ENCODE measurements at places on chromosomes 2 and 18. TPM values are rescaled to one million over a fixed set of nuclear protein-coding genes. Genes with fewer than 3 reads are reported as not detected.

DNA sequence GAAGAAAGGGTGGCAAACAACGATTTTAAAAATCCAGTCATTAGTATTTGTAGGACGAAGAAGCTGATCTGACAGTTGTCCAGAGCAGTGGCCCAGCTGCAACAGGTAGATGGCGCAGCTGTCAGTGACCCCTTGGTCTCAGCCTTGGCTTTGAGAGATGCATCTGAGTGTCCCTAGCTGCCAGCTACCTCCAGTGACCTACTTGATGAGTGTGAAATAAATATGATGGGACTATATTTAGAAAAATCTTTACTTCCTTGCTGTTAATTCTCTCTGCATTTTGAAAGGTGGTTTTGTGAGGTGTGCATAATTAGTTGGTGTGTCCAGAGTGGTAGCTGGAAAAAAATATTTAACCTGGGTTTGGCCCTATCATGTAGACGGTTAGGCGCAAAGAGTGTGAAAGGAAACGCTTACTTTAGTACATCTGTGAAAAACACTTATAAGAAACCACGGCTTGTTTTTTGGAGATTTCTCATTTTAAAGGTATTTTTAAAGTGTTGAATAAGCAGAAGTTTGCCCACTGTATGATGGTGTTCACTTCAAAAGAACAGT is 963 bp downstream of the INPP1 start:
- H3K27me3 ChIP-seq = peaks cover 5% of the 10 kb centered on the region
- peaks cover 18% of the 10 kb centered on the region for H3K4me1 ChIP-seq
- peak overlapping the region; percentile 52 for H3K27ac ChIP-seq
- H3K36me3 ChIP-seq = peaks cover 3% of the 10 kb centered on the region

GRCh38 chr2:96111823-96112500 is 4.4 kb downstream of the ADRA2B start:
- no peak overlapping the region for H3K4me3 ChIP-seq
- H3K27ac ChIP-seq = no peak overlapping the region
- no peak for DNase-seq
- H3K36me3 ChIP-seq = no peaks in the 10 kb centered on the region

GRCh38 chr2:128390991-128391630 is 72.4 kb upstream of the HS6ST1 start:
- DNase-seq = no peak
- H3K4me1 ChIP-seq = no peaks in the 10 kb centered on the region
- peaks cover 21% of the 10 kb centered on the region for H3K27me3 ChIP-seq
- no peak overlapping the region for H3K27ac ChIP-seq

DNA sequence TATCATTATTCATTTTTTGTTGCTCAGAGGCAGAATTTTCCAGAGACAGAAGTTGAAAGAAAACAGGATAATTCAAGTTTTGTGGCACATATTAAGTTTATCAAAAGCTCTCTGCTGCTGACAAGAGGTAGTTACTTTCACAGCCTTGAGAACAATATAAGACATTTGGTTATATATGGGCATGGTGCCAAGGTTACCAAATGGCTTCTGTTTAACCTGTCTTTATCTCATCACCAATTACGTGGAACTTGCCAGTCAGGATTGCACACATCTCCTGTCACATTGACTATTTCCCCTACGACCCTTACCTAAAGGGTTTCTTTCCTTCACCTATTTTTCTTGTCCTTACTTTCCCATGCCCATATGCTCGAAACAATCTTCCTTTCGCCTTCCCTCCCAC is 35.9 kb downstream of the KLF7 start:
- DNase-seq = no peak
- H3K4me1 ChIP-seq = no peaks in the 10 kb centered on the region
- H3K4me3 ChIP-seq = no peak overlapping the region
- H3K27me3 ChIP-seq = peaks cover 5% of the 10 kb centered on the region
- no peak overlapping the region for H3K27ac ChIP-seq

DNA sequence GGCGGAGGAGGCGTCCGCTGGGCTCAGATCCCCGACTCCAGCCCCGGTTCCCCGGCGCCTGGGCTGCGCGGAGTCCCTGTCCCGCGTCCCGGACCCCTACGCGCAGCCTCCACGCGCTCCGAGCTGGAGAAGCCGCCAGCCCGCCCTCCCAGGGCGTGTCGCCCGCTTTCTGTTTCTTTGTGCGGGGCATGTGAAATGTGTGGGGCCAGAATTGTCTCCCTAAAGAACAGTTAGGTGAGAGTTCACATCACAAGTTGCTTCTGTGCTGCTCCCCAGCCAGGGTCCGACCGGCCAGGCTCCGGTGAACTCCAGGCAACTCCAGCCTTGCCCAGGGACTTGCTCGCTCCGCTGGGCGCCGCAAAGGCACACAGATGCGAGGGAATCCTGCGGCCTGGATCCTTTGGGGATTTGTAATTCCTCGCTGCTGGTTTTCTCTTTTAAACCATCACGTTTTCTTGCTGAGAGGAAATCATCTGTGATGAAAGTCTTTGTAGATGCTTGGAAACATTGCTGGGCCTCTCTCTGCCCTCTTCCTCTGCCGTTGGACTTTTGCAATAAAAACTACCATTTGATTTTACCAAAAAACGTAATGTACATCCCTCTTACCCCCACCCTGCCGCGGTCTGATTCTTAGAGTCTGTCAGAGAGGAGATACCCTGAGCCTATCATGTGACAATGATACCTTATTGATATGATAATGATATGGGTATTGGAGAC is 631 bp downstream of the GYPC start:
- peaks cover 21% of the 10 kb centered on the region for H3K36me3 ChIP-seq
- H3K27me3 ChIP-seq = no peaks in the 10 kb centered on the region
- H3K4me3 ChIP-seq = peak overlapping the region; percentile 97
- peak overlapping the region; percentile 93 for H3K27ac ChIP-seq
- DNase-seq = peak; percentile 67

- no peak for DNase-seq
- H3K27me3 ChIP-seq = no peaks in the 10 kb centered on the region
- no peak overlapping the region for H3K27ac ChIP-seq
- no peak overlapping the region for H3K4me3 ChIP-seq
- H3K36me3 ChIP-seq = no peaks in the 10 kb centered on the region
- H3K4me1 ChIP-seq = no peaks in the 10 kb centered on the region
Observed at GRCh38 chr2:3145471-3146021, 232.1 kb downstream of the EIPR1 start.

Gene CYP26B1
- total RNA-seq = not detected

DNA sequence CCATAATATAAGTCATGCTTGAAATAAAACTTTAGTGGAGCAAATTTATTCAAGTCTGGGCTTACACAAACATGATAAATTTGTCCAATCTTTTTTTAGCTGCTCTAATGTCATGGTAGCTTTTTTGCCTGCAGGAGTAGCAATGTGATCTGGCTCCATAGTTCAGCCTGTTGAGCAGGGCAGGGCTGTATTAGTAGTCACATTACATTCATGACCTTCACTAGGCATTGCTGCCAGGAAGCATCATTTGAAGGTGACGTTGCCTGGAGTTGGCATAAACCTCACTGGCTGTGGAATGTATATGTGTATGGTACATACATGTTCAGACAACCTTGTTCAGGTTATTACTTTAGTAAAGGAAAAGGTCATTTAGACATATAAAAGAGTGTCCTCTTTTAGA is 76.6 kb downstream of the CCDC85A start:
- H3K36me3 ChIP-seq = no peaks in the 10 kb centered on the region
- no peaks in the 10 kb centered on the region for H3K4me1 ChIP-seq
- H3K27ac ChIP-seq = no peak overlapping the region
- no peak for DNase-seq
- H3K27me3 ChIP-seq = no peaks in the 10 kb centered on the region
- H3K4me3 ChIP-seq = no peak overlapping the region

Gene C2orf80
- not detected for total RNA-seq

- peak overlapping the region; percentile 4 for H3K4me3 ChIP-seq
- H3K36me3 ChIP-seq = peaks cover 7% of the 10 kb centered on the region
- no peak for DNase-seq
- peak overlapping the region; percentile 17 for H3K27ac ChIP-seq
- H3K27me3 ChIP-seq = no peaks in the 10 kb centered on the region
Observed at GRCh38 chr18:49206717-49207116, 253.7 kb downstream of the DYM start.

Gene ADGRF3
- total RNA-seq = 4.6 TPM

GRCh38 chr2:8643250-8643995 is 38.4 kb upstream of the ID2 start:
- H3K27ac ChIP-seq = no peak overlapping the region
- DNase-seq = no peak
- no peak overlapping the region for H3K4me3 ChIP-seq
- H3K4me1 ChIP-seq = peaks cover 5% of the 10 kb centered on the region

DNA sequence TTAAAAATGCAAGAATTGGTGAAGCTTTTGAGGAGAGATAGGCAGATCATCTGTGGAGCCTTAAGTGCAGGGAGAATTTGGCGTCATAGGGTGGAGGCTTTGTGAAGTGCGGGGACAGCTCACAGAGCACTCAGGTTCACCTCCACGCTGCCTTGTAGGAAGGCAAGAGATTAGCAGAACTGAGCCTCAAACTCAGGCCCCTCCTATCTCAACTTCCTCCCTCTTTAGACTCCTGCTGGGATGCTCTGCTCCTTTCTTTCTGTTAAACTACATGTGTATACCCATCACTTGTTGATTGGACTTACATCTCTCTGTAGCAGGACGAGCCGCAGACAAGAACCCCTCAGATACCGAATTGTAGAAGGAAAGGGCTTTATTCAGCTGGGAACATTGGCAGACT is 422.2 kb downstream of the SETBP1 start:
- no peak overlapping the region for H3K4me3 ChIP-seq
- peaks cover 12% of the 10 kb centered on the region for H3K4me1 ChIP-seq
- H3K27me3 ChIP-seq = peaks cover 10% of the 10 kb centered on the region

Gene UGT1A3
- not detected for total RNA-seq

- no peaks in the 10 kb centered on the region for H3K36me3 ChIP-seq
- H3K4me3 ChIP-seq = no peak overlapping the region
- no peaks in the 10 kb centered on the region for H3K27me3 ChIP-seq
- H3K27ac ChIP-seq = no peak overlapping the region
Observed at GRCh38 chr2:107548216-107548615, 278.5 kb upstream of the RGPD4 start.

- H3K27ac ChIP-seq = no peak overlapping the region
- H3K36me3 ChIP-seq = no peaks in the 10 kb centered on the region
Observed at GRCh38 chr2:33111002-33111446, 164.3 kb downstream of the LTBP1 start.

DNA sequence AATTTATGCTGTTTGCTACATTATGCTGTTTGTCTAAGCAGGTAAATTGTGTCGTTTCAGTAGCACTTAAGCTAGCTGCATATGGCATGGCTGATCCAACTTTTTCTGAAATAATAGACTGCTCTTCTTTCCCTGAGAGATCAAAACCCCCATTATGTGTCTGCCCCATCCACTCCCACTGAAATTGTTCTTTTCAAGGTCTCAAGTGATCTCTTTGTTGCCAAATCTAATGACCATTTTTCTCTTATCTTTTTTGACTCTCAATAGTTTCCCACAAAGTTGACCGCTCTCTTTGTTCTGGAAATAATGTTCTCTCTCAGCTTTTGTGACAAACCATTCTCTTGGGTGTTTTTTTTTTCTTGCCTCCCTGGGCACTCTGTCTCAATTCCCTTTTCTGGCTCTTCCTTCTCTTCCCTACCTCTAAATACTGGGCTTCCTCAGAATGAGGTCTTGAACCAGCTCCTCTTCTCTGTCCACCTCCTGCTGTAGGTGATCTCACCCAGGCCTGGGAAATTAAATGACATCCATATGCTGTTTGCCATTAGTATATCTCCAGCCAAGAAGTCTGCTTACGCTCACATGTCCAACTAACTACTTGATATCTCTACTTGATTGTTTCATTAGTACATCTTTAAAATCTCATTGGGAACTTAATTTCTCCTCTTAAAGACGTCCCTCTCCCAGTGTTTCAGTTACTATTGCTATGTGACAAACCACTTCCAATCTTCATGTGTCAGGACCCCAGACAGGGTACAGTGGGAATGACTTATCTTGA is 107.3 kb upstream of the TLK1 start:
- no peaks in the 10 kb centered on the region for H3K36me3 ChIP-seq
- H3K27me3 ChIP-seq = no peaks in the 10 kb centered on the region
- H3K27ac ChIP-seq = no peak overlapping the region
- H3K4me1 ChIP-seq = no peaks in the 10 kb centered on the region
- DNase-seq = no peak

Gene CYS1
- 0.75 TPM for total RNA-seq

DNA sequence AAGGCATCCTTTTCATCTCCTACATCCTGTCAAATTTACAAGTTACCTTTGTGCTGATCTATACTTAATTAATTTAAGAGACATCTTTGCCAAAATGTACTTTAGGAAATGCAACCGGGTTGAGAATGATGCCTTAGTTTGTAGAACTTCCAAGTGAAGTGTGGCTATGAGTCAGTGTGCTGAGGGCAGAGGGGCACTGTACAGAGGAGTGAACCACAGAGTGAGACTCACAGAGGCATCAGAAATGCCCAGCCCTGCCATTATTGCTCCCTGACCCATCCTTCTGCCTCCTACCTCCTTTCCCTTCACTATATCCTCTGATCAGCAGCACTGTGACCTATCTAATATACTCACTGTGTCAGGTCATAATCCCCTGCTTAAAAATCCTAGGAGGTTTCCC is 320.1 kb downstream of the LRRTM1 start:
- no peak overlapping the region for H3K27ac ChIP-seq
- H3K4me1 ChIP-seq = no peaks in the 10 kb centered on the region
- H3K4me3 ChIP-seq = no peak overlapping the region
- H3K27me3 ChIP-seq = no peaks in the 10 kb centered on the region

DNA sequence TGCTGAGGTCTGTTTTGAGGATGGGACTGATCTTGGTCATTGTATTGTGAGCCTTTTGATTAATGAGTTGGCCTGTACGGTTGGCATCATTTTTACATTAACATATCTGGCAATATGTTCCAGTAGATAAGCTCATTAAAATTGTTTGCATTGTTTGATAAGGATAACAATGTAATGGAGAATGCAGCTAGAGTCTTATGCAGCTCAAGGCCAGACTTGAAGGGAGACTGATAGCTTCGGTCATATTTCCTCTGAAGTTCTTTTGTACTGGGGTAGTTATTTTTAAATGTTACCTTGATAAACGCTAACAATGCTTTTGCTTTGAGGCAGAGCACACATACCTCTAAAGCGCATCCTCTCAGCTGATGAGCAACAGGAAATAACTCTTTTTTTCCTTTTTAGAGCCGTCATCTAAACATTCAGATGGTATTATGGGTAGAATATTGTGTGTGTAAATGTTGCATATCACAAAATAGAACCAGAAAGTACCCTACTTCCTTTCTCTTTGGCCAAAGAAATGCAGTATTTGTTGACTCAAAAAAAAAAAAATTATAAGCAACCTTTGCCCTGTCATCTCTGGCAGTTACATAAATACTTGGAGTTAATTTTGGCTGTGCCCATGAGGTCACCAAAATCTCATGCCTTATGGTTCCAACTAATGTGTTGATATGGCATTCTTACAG is 1.3 kb downstream of the MAPRE2 start:
- H3K4me3 ChIP-seq = peak overlapping the region; percentile 96
- H3K27ac ChIP-seq = peak overlapping the region; percentile 99
- H3K36me3 ChIP-seq = peaks cover 3% of the 10 kb centered on the region
- DNase-seq = no peak

GRCh38 chr18:31419457-31419932 is 28.0 kb upstream of the DSG3 start:
- H3K4me1 ChIP-seq = no peaks in the 10 kb centered on the region
- H3K27me3 ChIP-seq = no peaks in the 10 kb centered on the region
- no peak overlapping the region for H3K4me3 ChIP-seq
- no peaks in the 10 kb centered on the region for H3K36me3 ChIP-seq
- H3K27ac ChIP-seq = no peak overlapping the region

- no peak overlapping the region for H3K27ac ChIP-seq
- peaks cover 7% of the 10 kb centered on the region for H3K4me1 ChIP-seq
- no peaks in the 10 kb centered on the region for H3K27me3 ChIP-seq
- H3K36me3 ChIP-seq = peaks cover 29% of the 10 kb centered on the region
- no peak for DNase-seq
- no peak overlapping the region for H3K4me3 ChIP-seq
Observed at GRCh38 chr2:189799531-189799930, 15.3 kb downstream of the PMS1 start.

GRCh38 chr2:10271509-10271908 is 31.2 kb upstream of the HPCAL1 start:
- no peaks in the 10 kb centered on the region for H3K27me3 ChIP-seq
- no peak overlapping the region for H3K27ac ChIP-seq
- H3K4me1 ChIP-seq = peaks cover 3% of the 10 kb centered on the region
- H3K4me3 ChIP-seq = no peak overlapping the region
- DNase-seq = no peak

Measured in activated CD8-positive, alpha-beta memory T cell treated with anti-CD3 and anti-CD28 coated beads, Interleukin-2, amount 10 ng/mL, durations not matched to agents 7 days and 5 days (primary cell).